ENCODE measurements at places on chromosomes 7 and 10.
A peak's percentile ranks its signal among the peaks of the same experiment; 100 is the strongest.

- ATAC-seq, result no peak
Measured at GRCh38 chr7:79090543-79090942, 362.9 kb downstream of the MAGI2 start.

- no peak for ATAC-seq
Measured at GRCh38 chr7:2000153-2000687, 232.5 kb downstream of the MAD1L1 start.

DNA sequence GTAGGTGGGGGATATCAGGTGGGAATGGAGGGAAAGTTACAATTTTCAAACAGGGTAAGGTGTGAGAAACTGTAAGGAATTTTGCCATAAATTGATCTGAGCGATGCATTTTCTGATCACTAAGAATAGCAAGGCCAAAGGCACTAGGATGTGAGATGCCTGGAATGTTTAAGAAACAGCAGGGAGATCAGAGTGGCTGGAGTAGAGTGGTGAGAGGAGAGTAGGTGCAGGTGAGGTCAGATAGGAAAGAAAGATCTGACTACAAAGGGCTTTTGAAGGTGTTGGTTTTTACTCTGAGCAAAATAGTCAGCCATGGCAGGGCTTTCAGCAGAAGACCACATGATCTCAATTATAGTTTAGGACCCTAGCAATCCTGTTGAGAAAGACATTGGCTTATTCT lies 55.0 kb downstream of the HDAC9 start:
- no peak for ATAC-seq

DNA sequence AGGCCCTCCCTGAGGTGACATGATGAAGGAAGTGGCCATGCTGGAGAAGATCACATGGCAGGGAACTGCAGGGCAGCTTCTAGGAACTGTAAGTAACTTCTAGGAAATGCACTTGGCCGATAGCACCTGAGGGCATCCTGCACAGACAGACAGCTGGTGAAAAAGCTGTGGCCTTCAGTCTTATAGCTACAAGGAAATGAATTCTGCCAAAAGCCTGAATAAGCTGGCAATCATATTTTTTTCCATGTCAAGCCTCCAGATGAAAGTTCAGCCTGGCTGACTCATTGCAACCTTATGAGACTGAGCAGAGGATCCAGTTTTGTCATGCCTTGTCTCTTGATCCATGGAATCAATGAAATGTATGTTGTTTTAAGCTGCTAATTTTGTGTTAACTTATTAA lies 91.1 kb upstream of the CACNA2D1 start:
- ATAC-seq, result peak; percentile 93

DNA sequence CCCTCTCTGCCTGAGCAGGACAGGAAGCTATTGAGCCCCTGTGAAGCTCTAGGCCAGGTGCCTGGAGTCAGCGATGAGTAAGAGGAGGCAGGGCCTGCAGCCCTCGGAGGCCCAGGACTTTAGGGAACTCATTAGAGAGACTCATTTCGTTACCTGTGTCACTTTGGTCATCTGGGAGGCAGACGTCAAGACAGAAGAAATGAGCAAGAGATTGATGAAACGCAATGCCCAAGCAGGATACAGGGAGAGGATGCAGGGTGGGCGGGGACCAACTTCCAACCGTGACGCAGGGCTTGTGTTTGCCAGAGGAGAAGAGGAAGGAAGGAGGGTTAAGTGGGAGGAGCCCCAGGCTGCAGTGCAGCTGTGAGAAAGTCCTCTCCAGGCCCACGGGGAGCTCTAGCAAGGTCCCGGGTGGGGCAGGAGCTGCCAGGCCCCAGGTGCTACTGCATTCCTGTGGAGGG lies 26.4 kb upstream of the GNA12 start:
- ATAC-seq, result peak; percentile 49

- no peak for ATAC-seq
Measured at GRCh38 chr10:100873146-100873826, 39.5 kb upstream of the SLF2 start.

DNA sequence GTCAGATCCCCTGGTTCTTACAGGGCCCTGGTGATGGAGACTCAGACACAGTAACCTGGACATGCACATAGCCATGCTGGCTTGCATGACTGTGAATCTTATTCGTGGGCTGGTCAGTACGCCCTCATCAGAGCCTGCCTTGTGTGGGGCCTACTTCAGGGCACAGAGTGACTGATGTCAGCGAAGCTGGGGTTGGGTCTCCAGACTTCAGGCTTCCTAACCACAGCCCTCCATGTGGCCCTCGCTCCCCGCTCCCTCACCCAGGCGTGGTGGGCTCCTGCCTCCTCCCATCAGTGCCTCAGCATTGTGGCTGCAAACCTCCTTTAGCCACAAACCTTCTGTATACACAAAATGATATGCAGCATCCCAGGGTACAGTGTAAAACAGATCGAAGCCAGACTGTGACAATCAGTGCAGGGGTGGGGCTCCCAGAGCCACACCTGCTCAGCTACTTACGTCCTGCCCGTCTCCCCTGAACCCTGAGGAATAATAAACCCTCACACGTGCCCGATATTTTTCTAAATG lies 7.1 kb upstream of the C10orf105 start:
- ATAC-seq, result peak; percentile 10

- no peak for ATAC-seq
Measured at GRCh38 chr10:43069579-43069978, 7.3 kb upstream of the RET start.

GRCh38 chr7:116100626-116101025 lies 70.1 kb upstream of the TFEC start:
- ATAC-seq, result no peak

- ATAC-seq, result no peak
Measured at GRCh38 chr7:33420311-33420940, 291.1 kb downstream of the BBS9 start.

DNA sequence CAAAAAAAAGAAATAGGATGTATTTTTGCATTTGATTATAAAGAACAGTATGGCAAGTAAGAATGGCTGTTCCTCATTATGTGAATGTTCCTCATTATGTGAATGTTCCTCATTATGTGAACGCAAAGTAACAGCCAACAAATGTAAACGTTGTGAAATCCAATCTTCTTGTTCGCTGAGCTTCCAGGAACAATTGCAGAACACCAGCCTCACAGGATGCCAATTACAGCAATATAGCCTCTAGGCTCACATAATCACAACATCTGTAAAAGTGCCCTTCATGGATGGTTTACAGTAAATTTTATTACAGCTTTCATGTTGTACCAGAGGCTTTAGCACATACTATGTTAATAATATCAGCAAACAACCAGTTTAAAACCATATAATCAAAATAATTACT lies 71.6 kb downstream of the THSD7A start:
- ATAC-seq, result no peak

GRCh38 chr10:13450069-13450468 lies 78.7 kb downstream of the BEND7 start:
- ATAC-seq, result peak; percentile 66

DNA sequence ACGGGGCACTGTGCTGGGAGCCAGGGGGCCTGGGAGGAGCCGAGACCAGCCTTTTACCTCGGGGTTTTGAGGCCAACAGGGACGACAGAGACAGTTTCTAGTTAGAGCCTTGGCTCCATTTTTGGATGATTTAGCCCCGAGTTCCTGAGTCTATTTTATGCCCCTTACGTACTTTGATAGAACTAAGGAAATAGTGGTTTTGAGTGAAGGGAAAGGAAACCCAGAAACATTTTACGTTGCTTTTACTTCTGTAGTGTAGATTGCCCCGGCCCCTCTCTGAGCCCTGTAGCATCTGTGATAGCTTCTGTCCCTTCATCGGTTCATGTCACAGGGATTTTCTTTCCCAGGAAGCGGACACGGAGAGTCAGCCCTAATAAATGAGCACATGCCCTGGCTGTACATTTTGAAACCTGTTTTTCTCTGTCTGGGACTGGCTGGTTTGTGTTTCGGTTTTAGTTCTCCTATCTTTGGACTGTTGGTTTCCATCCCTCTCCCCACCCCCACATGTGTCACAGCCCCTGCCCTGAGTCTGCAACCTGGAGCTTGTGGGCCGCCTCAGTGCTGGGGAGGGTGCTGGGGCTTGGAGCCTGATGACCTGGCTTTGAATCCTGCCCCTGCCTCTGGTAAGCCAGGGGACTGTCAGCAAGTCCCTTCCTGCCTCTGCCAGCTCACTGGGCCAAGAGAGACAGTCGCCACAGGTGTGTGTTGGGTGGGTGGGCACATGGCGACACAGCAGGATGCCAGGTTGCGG lies 6.9 kb upstream of the ORAI2 start:
- peak; percentile 40 for ATAC-seq

- no peak for ATAC-seq
Measured at GRCh38 chr7:5050676-5051075, 5.0 kb downstream of the RBAK start.

- ATAC-seq, result peak; percentile 50
Measured at GRCh38 chr10:11145495-11145855, 127.8 kb downstream of the CELF2 start.

GRCh38 chr10:70683601-70683934 lies 11.3 kb downstream of the ADAMTS14 start:
- no peak for ATAC-seq

DNA sequence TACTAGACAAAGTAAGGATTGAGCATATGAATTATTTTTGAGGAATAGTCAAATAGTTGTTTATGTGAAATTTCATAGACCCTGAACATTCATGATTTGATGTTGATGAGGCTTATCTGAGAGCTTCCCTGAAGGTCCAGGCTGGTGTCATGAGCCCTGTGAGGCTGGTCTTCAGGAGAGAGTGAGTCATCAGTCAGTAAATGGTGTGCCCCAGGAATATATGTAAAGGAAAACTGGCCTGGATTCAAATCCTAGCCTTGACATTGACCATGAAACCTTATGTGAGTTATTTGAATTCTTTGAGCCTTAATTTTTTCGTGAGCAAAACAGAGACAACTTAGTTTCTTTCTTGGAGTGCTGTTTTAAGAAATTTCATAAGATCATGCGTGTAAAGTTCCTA lies 6.2 kb downstream of the TMEM236 start:
- no peak for ATAC-seq

Data from esophagus mucosa (tissue), 1 donor.